Activated T-cell treated with anti-CD3 and anti-CD28 coated beads for 4 hours (primary cell): ENCODE measurements at places on chromosomes 2 and 18.
A peak's percentile ranks its signal among the peaks of the same experiment; 100 is the strongest.

DNA sequence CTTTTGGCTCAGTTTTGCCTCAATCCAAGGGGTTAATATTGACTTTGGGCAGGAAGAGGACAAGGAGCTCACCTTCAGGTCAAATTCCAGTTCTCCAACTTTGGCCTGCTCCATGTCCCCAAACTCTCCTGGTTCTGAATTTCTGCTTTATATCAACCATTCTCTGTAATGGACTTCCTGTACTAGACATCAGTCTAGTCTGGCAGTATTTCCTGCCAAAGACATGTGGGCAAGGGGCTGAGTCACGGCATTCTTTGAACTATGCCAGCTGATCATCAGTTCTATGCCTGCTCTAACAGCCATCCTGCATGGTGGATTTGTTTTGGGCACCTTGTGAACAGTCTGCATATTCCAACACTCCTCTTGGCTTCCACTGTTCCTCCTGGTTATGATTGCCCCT lies 199.4 kb downstream of the ZEB2 start:
- DNase-seq = peak; percentile 56

- no peak for DNase-seq
These were observed 47.1 kb upstream of the MAP4K3 start for GRCh38 chr2:39484206-39484605.

GRCh38 chr2:133837441-133838094 lies 269.3 kb upstream of the NCKAP5 start:
- DNase-seq = no peak

- DNase-seq = no peak
These were observed 58.1 kb downstream of the IL1R2 start for GRCh38 chr2:102049756-102050443.

DNA sequence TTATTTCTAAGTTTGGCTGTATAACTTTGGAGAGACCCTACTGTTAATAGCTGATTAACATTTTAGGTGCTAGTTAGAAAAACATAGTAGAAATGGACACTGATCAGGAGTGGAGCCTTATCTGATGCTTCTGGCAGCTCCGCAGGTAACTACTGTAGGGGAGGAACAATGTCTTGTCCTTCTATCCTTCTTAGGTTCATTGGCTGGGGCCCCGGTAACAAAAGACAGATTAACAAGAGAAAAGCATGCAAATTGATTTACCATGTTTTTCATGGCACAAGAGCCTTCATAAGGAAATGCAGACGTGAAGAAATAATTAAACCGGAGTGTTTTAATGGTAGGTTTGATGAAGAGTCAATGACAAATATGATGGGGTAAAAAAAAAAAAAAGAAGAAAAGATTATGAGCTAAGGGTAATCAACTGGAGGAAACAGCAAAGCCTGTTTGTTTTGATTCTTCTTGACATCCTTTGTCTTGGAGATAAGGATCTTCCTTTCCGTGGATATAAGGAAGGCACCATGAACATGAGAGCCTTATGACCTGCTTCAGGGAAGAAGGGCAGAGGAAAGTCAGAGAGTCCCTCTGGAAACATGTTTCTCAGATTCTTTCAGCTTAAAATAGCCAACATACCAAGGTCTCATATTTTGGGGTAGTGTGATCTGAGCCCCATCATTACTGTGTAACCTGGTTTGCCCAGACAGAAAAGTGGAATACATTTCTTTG lies 62.4 kb upstream of the GCFC2 start:
- no peak for DNase-seq

- DNase-seq = no peak
These were observed 39.8 kb downstream of the TRAK2 start for GRCh38 chr2:201411421-201411820.

DNA sequence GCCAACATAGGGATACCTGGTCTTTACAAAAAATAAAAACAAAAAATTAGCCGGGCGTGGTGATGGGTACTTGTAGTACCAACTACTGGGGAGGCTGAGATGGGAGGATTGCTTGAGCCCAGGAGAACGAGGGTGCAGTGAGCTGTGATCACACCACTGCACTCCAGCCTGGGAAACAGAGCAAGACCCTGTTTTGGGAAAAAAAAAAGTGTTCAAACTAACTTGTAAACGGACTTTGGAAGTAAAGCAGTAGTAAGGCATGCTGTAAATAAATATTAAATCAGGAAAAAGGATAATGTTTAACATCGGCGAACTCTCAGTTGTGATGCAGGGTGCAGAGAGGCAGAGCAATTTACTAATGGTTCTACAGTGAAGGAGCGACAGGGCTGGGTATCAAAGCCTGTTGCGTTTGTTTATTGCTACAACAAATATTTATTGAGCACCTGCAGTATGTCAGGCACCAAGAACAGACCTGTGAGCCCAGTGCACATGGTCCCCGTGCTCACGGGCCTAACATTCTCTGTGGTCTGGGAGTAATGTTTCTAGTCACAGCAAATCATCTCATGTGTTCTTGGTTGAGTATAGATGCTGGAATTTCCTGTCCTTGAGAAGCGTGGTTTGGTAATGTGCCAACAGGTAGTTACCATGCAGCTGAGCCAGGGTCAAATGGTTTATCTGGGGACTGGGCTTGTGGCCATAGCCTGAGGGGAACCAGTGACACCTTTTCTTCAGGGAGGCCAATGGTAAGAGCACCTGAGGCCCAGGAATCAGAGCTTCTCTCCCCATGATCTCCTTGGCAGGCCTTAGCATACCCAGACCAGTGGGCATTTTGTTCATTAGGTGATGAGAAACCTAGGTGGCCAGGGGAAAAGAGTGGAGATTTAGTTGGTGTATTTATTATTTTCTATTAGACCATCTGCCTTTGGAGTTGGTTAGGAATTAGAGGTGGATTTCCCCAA lies 27.9 kb upstream of the GREB1 start:
- DNase-seq = no peak

- DNase-seq = no peak
These were observed 23.7 kb upstream of the AP1S3 start for GRCh38 chr2:223860809-223861738.

DNA sequence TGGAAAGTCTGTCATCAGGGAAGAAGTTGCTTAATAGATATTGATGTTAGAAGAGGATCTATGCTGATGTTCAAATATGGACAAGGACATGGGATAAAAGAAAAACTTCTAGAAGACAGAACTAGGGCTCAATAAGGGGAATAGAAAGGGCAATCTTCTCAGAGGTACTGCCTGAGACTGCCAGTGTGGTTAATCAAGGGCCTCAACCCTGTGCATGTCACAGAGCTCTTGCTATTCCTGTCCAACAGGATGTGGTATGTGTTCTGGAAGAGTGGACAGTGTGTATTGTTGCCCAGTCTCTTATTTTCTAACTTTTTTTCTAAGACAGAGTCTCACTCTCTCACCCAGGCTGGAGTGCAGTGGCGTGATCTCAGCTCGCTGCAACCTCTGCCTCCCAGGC lies 27.8 kb upstream of the RNF125 start:
- DNase-seq = no peak
